ENCODE measurements at places on chromosomes 6 and 20. TPM values are rescaled to one million over a fixed set of nuclear protein-coding genes. Genes with fewer than 3 reads are reported as not detected.

Gene PPIL6
- polyA plus RNA-seq, result 1.8 TPM

Gene PDYN
- not detected for polyA plus RNA-seq

Gene HSPA1L
- polyA plus RNA-seq, result 1.0 TPM

Gene SPATA25
- polyA plus RNA-seq, result 0.29 TPM

DNA sequence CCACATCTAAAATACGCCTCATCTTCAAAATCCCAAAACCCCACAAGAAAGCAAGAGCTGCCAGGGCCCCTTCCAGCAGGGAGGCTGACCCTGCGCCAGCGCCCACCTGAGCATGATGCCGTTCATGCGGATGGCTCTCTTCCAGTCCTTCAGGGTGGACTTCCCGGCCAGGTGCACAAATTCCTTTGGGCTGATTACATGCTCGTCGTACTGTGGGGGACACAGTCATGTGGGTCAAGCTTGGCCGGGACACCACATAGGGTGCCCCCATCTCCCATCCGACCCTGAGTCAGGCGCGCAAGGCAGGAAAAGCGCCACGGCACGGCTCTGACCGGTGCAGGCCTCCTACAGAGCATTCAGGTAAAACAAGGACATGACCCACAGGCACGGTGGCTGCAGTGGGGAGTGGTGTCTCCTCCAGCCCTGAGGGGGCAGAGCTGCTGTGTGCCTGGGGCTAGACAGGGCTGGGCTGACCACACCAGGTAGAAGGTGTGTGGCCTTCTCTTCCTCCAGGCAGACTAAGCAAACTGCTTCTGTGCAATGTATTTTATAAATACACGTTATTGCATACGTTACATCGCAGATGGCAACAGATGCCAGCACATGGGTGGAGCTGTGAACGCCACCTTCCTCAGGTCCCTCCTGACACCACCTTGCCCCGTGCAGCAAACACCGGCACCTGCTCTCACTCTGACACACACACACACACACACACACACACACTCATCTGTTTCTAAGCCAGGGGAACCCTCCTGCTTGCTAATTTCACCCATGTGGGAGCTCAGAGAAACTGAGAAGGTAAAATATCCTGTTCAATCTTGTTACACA lies 23.8 kb upstream of the HELZ2 start:
- DNase-seq, result no peak

GRCh38 chr6:73631849-73632248 lies 21.9 kb downstream of the SLC17A5 start:
- DNase-seq, result no peak

- DNase-seq, result no peak
These were observed 15.8 kb upstream of the CEP162 start for GRCh38 chr6:84243240-84243639.

GRCh38 chr20:11320033-11320432 lies 597.7 kb upstream of the BTBD3 start:
- DNase-seq, result no peak

DNA sequence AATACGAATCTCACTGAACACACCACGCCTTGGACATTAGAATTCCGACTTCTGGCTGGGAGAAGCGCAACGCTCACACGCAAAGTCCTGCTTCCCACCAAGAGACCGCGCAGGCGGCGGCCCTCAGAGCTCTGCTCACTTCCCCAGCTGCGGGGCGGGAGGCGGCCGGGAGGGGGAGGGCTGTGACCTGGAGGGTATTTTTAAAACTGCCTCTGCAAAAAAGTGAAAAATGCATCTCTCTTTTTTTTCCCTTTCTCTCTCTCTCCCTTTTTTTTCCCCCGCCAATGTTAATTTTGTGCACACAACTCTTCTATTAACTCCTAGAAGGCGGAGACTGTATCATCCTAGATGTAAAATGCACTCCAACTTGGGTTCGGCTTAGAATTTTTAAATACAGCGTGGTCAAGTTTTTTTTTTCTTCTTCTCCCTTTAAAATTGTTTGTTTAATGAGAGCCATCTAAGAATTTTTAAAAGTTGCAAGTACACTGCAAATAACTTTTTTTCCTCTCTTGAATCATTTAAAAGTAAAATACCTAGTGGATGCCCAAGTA lies 66.4 kb downstream of the STX11 start:
- no peak for DNase-seq

DNA sequence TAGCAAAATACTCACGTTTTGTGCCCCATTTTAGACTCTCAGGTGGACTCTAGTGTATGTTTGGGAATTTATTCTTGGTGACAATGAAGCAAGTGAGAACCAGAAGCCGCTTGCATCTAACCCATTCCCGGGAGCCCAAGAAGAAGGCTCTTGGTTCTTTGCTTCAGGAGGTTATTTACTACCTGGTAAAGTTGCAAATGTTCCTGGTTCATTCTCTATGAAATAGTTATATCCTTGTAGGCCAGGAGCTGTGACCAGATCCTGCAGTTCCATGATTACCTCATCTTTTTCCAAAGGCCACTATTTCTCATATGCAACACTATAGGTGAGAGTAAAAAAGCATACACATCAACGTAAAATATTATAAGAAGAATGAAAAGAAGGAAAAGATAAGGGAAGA lies 60.9 kb upstream of the FABP7 start:
- no peak for DNase-seq

DNA sequence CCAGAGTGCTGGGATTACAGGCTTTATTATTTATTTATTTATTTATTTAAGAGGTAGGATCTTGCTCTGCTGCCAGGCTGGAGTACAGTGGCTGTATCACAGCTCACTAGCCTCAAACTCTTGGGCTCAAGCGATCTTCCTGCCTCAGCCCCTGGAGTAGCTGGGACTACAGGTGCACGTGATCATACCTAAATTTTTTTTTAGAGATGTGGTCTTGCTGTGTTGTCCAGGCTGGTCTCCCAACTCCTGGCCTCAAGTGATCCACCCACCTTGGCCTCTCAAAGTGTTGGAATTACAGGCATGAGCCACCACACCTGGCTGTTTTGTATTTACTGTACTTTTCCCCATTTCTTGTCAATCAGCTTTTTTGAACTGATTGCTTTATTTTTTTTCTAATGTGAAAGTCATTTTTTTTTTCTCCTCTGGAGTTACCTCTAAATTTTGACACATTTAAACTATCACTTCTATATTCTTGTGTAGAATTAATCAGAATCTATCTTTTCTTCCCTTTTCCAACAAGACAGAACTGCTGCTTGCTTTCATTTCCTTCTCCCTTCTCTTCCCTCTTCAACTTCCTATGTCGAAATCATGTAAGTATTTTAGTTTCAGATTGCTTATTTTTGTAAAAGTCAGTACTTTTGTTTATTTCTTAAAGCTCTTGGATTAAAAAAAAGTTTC lies 12.0 kb downstream of the PANK2 start:
- DNase-seq, result no peak

DNA sequence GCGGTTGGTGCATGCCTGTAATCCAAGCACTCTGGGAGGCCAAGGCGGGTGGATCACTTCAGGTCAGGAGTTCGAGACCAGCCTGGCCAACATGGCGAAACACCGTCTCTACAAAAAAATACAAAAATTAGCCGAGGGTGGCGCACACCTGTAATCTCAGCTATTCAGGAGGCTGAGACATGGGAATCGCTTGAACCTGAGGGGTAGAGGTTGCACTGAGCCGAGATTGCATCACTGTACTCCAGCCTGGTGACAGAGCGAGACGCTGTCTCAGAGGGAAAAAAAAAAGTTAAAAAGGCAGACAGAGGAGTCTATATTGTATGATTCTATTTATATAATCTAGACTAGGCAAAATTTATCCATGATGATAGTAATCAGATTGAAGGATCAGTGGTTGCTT lies 27.3 kb upstream of the PLCG1 start:
- DNase-seq, result no peak
